HEK293T (cell line): ENCODE measurements at places on chromosomes 13 and 19.

- DNase-seq = no peak
Measured at GRCh38 chr19:18731562-18732008, 48.1 kb downstream of the CRTC1 start.

- no peak for DNase-seq
Measured at GRCh38 chr13:104357672-104358354, 1291.6 kb upstream of the SLC10A2 start.

DNA sequence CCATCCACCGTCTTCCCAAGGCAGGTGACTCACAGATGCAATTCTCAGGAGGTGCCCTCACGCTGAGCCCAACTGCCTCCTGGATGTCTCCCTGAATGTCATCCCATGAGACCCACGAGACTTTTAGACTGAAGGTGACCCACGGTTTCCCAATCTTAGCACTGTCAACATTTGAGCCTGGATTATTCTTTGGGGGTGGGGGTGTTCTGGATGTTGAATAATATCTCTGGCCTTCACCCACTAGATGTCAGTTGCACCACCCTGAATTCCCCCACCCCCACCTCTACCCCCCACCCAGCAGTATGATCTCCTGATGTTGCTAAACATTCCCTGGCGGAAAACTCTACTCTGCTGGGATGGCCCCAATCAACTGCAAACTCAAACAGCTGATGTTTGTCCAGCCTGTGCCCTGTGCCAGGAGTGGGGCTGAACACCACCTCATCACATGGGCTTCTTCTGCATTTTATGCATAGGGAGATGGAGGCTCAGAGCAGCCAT lies 2.2 kb upstream of the CYP4F22 start:
- DNase-seq = no peak

GRCh38 chr13:45468635-45469034 lies 3.9 kb downstream of the COG3 start:
- no peak for DNase-seq

GRCh38 chr19:51521781-51522180 lies 9.7 kb downstream of the SIGLEC6 start:
- DNase-seq = no peak

- DNase-seq = no peak
Measured at GRCh38 chr19:13964776-13965175, 12.5 kb downstream of the DCAF15 start.

DNA sequence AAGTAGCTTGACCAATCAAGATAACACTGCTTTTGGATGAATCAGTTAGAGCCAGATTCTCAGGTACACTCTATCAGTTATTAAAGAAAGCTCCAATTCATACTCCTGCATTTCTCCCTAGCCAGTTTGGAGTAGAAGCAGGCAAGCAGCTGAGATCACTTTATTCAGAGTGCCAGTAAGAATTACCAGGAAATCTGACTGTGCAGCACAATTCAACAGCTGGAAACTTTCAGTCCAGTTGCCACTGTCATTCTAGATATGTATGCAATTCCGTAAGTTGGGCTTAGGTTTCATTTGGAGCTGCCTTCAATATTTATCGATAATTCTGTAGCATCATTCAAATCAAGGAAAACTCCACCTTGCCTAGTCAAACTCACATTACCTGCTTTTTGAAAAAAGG lies 2625.6 kb upstream of the PCDH20 start:
- DNase-seq = no peak

GRCh38 chr19:17610384-17610783 lies 54.9 kb downstream of the COLGALT1 start:
- peak; percentile 67 for DNase-seq
